ENCODE measurements at places on chromosomes 5 and 9.

GRCh38 chr5:158458086-158458485, 599.1 kb upstream of the CLINT1 start:
- DNase-seq: no peak

DNA sequence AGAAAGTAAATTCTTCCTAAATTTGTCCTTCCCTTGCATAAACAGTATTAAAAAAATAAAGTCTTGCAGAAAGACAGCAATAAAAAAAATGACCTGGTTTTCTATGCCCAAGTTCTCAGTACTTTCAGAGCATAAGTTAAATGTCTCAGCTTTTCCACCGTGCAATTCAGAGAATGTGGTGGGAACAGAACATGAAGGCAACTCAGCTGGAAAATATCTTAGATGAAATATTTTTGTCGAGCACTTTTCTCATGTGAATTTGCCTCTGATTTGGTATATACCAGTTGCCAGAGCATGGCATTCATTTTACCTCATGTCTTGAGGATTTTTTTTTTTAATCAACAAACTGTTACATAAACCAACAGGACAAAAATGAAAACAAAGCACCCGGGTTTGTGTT, 176.1 kb downstream of the CETN3 start:
- no peak for DNase-seq

DNA sequence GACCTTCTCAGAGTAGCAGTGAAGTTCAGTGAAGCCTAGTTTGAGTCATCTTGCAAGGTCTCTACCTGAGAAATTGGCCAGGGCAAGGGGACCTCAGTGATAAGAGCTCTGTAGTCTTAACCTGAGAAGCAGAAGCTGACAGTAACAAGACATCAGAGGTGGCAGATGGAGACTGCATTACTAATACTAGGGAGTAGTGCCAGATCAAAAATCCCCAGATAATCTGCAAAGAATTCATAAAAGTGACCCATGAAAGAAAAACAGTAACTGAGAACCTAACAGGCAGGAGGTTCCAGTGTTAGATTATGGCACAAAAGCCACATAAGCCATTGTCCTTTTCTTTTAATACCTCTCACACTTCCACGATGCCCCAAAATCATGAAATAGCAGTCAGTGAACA, 175.5 kb downstream of the MUSK start:
- no peak for DNase-seq

DNA sequence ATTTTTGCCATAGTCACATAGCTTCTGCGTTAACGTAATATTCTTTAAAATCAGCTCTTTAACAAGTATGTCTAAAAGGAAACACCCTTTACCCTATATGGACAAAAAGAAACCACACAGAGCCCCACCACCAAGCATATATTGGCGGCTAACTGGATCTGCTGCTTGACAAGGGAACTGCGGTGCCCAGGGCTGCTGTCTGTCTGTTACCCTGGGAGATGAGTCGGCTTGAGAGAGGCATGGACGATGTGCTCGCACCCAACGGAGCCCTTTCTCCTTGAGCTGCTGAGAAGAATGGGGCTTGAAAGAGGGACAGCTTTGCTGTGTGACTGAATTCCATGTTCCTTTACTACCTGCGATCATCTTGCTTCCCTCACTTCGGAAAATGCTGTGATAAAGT, 158.6 kb upstream of the SHB start:
- DNase-seq: no peak

DNA sequence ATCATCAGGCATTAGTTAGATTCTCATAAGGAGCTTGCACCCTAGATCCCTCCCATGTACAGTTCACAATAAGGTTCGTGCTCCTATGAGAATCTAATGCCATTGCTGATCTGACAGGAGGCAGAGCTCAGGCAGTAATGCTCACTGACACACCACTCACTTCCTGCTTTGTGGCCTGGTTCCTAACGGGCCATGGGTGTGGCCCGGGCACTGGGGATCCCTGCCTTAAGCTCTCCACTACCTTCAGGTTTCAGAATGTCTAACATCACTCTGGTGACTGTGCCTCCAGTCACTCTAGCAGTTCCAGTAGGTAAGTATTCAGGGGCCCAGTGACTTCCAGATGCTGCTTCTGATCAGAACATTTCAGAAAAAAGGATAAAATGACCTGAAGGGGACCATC, 152.4 kb downstream of the LRRC70 start:
- no peak for DNase-seq

- no peak for DNase-seq
These were observed 101.1 kb downstream of the RGS3 start for GRCh38 chr9:113564498-113565237.

DNA sequence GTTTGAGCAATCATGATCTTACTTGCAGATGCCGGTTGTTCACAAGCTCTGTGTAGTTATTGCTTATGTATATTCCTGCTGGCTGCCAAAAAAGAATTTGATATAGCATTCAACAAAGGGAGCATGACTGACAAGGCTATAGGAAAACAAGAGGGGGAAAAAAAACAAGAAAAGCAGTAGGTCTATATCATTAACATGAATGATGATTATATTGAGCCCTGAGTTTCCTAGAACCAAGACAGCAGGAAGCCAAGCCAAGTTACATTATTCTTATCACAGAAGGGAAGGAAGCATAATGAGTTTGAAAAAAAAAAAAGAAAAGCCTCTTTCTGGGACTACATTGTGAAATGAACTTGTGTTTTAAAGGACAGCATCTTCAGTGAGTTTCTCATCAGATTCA, 41.0 kb downstream of the TSTD2 start:
- DNase-seq: no peak

DNA sequence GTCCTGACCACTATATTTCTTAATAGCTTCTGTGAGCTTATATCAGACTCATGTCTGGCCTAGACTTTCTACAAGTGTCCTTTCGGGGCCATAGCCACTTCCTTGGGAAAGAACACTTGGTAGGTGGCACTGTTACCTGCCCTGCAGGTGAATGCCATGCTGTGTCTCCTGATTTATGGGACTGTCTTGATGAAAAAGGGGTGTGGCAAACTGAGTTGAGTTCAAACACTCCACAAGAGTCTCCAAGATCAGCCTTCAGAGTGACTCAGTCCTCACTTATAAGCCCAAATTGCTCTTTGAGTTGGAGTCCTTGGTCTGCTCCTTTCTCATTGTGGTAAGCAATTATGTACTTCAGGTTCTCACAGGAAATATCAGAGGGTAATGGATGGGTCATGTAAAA, 9.9 kb upstream of the ANKHD1 start:
- no peak for DNase-seq

- DNase-seq: no peak
These were observed 66.3 kb upstream of the NFIB start for GRCh38 chr9:14380061-14380836.

- DNase-seq: no peak
These were observed 48.8 kb downstream of the NTNG2 start for GRCh38 chr9:132210472-132211145.

GRCh38 chr5:54062958-54063357, 247.4 kb downstream of the ARL15 start:
- peak; percentile 20 for DNase-seq

GRCh38 chr9:105142406-105143135, 101.9 kb upstream of the SLC44A1 start:
- DNase-seq: peak; percentile 51

- no peak for DNase-seq
These were observed 24.2 kb downstream of the PCDHGC5 start for GRCh38 chr5:141512911-141513626.

DNA sequence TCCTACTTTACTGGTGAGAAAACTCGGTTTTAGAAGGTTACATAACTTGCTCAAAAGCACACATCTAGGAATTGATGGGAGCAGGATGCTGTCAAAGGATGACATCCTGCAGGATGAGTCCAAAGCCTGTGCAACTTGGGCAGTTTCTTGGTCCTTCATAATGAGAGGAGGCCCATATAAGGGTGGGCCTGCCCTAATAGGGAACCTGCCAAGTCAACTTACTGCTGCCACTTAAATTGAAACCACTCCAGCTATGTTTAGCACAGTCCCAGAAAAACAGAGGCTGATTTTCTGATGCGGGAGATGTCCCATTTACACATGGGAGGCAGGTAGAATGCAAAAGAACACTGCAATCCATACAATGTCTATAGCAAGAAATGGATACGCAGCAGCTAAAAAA, 61.8 kb downstream of the FBXO38 start:
- DNase-seq: no peak

DNA sequence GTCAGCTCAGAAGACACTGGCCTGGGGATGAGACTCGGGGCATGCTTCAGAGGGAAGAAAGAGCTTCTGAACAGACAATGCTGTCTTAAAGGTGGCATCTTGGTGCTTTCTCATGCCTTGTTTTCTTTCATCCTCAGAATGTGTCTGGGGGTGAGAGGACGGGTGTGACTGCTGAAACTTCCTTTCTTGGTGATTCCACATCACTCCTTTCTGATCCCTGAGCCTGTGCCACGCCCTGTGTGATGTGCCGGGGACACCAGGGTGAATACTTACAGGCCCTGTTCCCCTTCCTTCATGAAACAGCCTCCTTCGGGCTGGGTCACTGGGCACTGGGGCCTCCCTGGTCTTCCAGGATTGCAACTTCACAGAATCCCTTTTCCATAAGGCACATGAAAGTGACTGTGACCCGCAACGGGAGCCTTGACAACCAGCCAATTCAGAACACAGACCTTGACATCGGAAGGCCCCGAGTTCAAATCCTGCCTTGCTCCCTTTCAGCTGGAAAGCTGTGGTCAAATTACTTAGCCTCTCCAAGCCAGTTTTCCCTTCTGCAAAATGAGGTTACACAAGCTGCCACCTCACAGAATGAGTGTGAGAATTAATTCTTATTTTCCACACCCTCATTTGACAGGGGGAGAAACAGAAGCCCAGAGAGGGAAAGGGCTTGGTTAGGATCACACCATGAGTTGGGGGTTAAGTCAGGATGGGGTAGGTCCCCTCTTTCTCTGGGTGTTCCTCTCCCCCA, 44.1 kb upstream of the IL17B start:
- no peak for DNase-seq

DNA sequence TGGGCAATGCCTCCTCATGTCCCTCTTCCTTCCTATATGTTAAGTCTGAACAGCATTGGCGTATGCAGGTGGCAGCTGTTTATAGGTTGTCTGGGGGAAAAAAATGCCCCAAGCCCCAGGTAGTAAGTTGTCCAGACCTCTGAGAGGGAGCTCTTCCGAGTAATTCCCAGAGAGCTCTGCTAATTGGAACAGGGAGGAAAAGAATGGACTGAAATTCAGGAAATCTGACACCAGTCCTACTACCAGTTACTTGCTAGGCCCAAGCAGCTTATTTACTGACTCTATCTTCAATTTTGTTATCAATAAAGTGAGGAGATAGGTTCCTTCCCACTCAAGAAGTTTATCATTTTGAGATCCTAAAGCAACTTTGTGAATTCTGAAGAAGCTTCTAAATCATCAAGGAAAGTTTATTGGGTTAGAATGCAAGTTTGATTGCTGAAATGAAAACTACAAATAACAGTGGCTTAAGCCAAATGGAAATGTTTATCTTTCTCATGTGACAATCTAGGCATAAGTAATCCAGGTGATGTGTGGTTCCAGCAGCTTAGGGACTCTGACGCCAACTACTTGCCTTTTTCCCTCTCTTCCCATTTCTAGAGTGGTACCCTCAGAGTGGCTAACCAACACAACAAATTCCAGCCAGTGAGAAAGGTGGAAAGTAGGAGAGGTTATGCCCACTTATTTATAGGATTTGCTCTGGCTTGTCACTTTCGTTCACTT, 5.6 kb downstream of the STK32A start:
- no peak for DNase-seq

DNA sequence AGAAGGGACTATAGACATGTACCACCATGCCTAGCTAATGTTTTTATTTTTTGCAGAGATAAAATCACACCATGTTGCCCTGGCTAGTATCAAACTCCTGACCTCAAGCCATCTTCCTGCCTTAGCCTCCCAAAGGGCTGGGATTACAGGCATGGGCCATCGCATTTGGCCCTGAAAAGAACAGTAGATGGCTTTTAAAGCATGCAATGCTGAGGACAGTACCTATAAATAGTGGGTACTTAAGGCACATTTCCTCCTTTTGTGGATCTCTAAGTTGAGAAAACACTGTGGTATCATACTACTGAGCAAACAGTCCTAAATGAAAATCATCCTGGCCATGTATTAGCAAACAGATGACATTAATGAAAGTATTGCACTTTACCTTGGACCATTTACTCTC, 119.4 kb downstream of the TTC39B start:
- DNase-seq: no peak
